ENCODE measurements at places on chromosomes 4 and X.

- no peak overlapping the region for H3K27ac ChIP-seq
- H3K4me3 ChIP-seq = no peak overlapping the region
- H3K36me3 ChIP-seq = no peaks in the 10 kb centered on the region
- no peak for DNase-seq
- no peaks in the 10 kb centered on the region for H3K4me1 ChIP-seq
Observed at GRCh38 chr4:94419956-94420355, 31.8 kb upstream of the PDLIM5 start.

- no peak for DNase-seq
- H3K4me3 ChIP-seq = no peak overlapping the region
- H3K27me3 ChIP-seq = no peaks in the 10 kb centered on the region
- no peak overlapping the region for H3K27ac ChIP-seq
- H3K36me3 ChIP-seq = no peaks in the 10 kb centered on the region
- no peaks in the 10 kb centered on the region for H3K4me1 ChIP-seq
Observed at GRCh38 chr4:57333684-57334083, 223.5 kb upstream of the IGFBP7 start.

DNA sequence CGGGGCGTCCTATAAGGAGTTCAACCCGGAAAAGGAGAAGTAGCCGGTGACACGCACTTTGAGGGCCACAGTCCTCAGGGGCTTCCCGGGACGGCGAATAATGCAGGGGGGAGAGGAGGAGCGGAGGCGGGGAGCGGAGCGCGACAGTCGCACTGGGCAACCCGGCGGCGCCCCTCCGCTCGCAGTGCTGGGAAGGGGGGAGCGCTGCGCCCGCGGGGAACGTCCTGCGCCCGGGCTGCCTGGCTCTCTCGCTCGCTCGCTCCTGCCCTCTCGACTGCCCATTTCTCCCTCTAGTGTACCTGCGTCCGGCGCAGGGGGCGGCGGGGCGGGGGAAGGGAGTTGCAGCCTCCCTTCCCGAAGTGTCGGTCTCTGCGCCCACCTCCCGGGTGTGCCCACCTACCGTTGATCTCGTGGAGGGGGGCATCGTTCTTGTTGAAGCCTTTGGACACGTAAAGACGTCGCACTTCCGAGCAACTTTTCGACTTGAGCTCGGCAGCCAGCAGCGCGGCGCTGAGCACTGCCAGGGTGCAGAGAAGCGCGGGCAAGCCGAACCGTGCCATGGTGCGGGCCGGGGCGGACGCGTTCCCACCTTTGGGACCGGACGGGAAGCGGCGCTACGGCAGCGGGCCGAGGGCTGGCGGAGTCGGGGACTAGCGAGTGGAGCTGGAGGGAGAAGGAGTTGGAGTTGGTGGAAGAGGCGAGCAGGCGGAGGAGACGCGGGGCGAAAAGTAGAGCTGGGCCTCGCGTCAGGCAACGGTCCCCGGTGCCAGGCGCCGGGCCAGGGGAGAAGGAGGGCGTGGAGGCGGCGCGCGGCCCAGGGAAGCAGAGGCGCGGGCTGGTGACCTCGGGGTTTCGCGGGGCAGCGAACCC is 648 bp downstream of the GPC4 start:
- peaks cover 25% of the 10 kb centered on the region for H3K4me1 ChIP-seq
- peak overlapping the region; percentile 78 for H3K27ac ChIP-seq
- H3K36me3 ChIP-seq = no peaks in the 10 kb centered on the region
- no peaks in the 10 kb centered on the region for H3K27me3 ChIP-seq
- peak; percentile 41 for DNase-seq
- peak overlapping the region; percentile 54 for H3K4me3 ChIP-seq

DNA sequence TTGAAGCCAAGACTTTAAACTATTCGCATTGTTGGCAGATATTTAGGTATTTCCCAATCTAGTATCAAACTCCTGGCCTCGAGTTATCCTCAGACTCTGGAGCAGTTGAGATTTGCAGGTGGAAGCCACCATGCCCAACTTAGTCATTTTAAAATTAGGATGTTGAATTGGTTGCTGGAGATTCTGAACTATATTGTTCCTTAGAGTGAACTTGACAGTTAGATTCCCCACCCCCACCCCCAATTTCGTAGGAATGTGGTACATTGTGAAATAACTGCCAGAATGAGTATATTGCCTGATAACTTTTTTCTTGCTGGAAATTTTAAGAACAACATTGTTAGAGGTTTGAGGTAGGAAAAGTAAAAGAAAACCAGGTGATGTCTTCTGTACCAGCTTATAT is 2.3 kb downstream of the NOCT start:
- H3K4me1 ChIP-seq = peaks cover 57% of the 10 kb centered on the region
- H3K27ac ChIP-seq = no peak overlapping the region
- H3K27me3 ChIP-seq = no peaks in the 10 kb centered on the region
- no peaks in the 10 kb centered on the region for H3K36me3 ChIP-seq
- no peak for DNase-seq

GRCh38 chr4:183411291-183411861 is 33.1 kb upstream of the CDKN2AIP start:
- no peaks in the 10 kb centered on the region for H3K36me3 ChIP-seq
- peaks cover 3% of the 10 kb centered on the region for H3K4me1 ChIP-seq
- no peak overlapping the region for H3K4me3 ChIP-seq
- peak overlapping the region; percentile 42 for H3K27ac ChIP-seq
- DNase-seq = no peak

All from body of pancreas (tissue), 4 donors.